NCI-H1694 (cell line): ENCODE measurements at places on chromosomes 13 and 19.

DNA sequence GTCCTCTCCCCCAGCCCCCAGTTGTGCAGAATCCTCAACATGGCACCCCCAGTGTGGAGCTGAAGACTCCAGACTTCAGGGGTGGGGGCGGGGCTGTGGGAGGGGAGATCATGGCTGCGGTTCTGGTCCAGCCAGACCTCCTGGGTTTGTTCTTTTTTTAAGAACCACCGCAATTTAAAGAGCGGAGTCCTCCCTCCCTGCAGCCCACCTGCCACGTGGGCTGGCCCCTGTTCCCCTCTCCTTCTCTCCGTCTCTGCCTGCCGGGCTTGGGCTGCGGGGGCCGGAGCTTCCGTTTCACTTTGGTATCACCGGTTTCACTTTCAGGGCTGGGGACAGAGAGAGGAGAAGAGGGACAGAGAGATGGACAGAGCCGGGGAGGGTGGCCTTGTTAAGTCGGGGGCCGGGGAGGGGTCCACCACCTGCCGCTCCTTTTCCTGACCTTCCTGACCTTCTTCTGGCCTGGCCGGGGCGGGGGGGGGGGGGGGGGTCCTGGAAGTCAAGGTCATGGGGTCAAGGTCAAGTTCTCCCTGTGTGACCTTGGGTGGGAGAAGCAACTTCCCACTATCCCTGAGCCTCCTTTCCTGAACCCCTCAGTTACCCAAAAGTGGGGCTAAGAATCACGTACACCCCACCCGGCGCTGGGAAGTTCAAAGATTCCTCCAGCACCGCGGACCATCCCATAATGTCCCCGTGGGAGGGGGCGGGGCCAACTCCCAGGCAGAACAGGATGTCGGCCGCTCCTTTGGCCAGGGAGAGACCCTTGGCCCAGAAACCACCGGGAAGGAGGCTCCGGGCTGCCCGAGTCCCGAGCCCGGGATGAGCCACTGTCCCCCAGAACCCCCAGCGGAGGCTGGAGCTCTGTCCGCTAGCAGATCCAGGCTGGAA, 11.3 kb upstream of the ZBTB7A start:
- DNase-seq, result no peak

- DNase-seq, result no peak
Observed at GRCh38 chr19:7575434-7576040, 20.1 kb upstream of the CAMSAP3 start.

- DNase-seq, result no peak
Observed at GRCh38 chr19:11856596-11857250, 8.2 kb downstream of the ZNF439 start.

- no peak for DNase-seq
Observed at GRCh38 chr13:86932776-86933334, 738.3 kb upstream of the SLITRK5 start.

- no peak for DNase-seq
Observed at GRCh38 chr13:80173224-80173623, 167.7 kb downstream of the SPRY2 start.

DNA sequence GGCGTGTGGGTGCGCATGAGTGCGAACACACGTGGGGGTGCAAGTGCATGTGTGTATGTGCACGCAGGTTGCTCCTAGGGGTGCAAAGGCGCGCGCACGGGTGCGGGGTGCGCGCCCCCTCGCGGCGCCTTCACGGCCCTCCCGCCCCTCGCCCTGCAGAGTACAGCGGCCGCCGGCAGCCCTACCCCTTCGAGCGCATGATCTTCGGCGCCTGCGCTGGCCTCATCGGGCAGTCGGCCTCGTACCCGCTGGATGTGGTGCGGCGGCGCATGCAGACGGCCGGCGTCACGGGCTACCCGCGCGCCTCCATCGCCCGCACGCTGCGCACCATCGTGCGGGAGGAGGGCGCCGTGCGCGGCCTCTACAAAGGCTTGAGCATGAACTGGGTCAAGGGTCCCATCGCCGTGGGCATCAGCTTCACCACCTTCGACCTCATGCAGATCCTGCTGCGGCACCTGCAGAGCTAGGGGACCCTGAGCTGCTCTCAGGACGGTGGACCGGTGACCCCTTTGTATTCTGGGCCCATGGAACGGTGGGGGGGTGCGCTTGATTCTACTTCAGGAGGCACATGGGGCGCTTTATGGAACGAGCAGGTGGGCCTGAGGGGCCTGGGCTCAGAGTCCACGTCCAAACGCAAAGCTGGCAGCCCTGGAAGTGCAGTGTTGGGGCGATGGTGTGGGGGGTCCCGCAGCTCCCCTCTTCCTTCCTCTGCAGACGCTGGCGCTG, 27.7 kb downstream of the TMEM161A start:
- no peak for DNase-seq
